ENCODE measurements at places on chromosomes 1 and 21. TPM values are rescaled to one million over a fixed set of nuclear protein-coding genes. Genes with fewer than 3 reads are reported as not detected.

CYP4A11 gene
- total RNA-seq, result not detected

ANKRD45 gene
- not detected for total RNA-seq

STUM gene
- total RNA-seq, result not detected

IGFN1 gene
- not detected for total RNA-seq

NBPF4 gene
- total RNA-seq, result not detected

NTMT2 gene
- not detected for total RNA-seq

DYNLT4 gene
- total RNA-seq, result not detected

ANGPTL3 gene
- total RNA-seq, result not detected

NPR1 gene
- total RNA-seq, result not detected

CENPL gene
- total RNA-seq, result 39.3 TPM

DYRK3 gene
- total RNA-seq, result 10.9 TPM

GRCh38 chr1:156104065-156104810 is 10.3 kb upstream of the LMNA start:
- DNase-seq, result no peak

DNA sequence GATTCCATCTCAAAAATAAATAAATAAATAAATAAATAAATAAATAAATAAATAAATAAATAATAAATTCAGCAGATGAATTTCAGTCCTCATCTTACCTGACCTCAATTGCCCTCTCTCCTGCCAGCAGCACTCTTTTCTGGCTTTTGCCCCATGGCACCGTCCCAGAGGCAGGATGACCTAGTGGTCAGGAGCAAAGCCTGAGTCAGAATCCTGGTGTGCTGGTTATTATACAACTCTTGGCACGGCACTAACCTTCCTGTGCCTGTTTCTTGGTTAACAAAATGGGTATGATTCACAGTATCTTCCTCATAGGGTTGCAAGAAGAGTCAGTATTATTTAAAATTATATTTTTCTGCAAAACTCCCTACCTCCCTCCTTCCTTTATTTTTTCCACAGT is 43.0 kb downstream of the NKAIN1 start:
- DNase-seq, result no peak

- DNase-seq, result no peak
Observed at GRCh38 chr1:225762002-225762441, 15.6 kb upstream of the SRP9 start.

GRCh38 chr1:54276617-54277450 is 76.9 kb downstream of the MRPL37 start:
- DNase-seq, result no peak

DNA sequence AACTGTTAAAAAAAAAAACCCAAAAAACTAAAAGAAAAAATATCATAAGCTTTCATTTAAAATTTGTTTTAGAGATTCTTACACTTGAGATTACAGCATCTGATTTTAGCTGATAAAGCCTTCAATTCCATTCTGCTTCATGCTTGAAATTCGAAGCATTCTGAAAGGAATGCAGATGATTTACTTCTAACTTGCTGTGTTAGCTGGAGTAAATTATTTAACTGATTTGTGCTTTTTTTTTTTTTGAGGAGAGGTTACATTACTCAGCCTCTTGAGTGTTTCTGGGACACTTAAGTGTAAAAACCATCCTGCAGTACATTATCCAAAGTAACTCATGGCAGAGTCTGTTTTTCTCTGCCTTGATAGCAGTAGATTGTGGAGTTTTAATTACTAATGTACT is 4.5 kb upstream of the TRIM67 start:
- no peak for DNase-seq

DNA sequence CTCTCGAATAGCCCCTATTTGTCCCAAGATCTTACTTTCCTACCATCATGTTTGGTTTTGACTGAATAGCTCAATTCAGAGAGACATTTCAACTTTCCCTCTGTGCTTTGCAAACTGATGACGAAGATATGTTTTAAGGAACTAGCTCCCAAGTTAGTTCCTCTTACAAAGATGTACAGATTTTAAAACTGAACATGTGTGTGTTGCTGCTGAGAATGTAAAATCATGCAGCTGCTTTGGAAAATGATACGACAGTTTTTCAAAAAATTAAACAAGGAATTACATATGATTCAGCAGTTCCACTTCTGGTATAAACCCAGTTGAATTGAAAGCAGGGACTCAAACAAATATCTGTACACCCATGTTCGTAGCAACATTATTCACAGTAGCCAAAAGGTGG is 33.6 kb downstream of the KIF26B start:
- DNase-seq, result no peak

- no peak for DNase-seq
Observed at GRCh38 chr1:6317098-6317760, 56.3 kb upstream of the GPR153 start.

DNA sequence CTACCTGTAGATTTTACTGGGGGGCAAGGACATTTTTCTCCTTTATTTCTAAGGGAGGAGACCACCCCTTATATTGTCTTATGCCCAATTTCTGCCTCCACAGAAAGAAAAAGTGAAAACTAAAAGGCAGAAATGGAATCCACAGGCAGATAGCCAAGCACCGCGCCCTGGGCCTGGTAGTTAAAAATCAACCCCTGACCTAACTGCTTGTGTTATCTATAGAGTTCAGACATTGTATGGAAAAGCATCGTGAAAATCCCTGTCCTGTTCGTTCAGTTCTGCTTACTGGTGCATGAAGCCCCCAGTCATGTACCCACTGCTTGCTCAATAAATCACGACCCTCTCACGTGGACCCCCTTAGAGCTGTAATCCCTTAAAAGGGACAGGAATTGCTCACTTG is 33.7 kb upstream of the IL6R start:
- DNase-seq, result no peak

DNA sequence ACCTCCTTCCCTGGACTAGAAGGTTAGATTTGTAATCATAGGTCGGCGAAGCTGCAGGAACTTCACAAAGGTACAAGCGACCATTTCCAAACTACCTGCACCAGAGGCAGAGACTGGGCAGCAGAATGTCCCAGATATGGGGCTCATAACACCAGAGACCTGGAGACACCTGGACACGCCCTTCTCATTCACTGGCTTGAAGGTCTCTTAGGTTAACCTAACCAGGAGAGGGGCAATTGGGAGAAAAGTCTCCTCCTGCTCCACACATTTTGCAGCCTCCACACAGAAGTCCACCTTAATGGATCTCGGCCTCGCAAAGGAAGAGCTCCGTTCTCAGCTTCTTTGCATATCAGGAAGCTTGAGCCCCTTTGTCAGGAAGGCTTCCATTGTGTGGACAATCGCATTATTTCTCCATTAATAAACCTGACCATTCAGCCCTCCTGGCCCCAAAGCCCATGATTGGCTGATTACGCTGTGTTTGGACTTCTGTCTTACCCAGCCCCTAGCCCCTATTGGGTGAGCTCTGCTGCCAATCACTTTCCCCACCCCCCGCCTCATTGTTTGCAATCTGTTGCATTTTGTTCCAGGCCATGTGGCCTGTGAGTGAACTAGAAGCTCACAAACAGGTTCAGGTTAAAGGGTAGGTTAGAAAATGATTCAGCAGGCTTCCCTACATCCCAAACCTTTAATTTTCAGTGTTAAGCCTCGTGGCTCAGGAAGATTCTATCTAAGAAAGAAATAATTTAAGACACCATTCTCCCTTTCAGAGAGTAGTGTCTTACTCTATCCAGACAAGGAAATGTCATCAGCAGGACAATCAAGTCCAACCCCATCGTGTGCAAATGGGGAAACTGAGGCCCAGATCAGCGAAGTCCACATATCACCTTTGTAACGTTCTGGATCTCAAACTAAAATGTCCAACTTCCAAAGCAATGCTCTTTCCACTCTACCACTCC is 2.8 kb downstream of the MYCL start:
- peak; percentile 31 for DNase-seq

DNA sequence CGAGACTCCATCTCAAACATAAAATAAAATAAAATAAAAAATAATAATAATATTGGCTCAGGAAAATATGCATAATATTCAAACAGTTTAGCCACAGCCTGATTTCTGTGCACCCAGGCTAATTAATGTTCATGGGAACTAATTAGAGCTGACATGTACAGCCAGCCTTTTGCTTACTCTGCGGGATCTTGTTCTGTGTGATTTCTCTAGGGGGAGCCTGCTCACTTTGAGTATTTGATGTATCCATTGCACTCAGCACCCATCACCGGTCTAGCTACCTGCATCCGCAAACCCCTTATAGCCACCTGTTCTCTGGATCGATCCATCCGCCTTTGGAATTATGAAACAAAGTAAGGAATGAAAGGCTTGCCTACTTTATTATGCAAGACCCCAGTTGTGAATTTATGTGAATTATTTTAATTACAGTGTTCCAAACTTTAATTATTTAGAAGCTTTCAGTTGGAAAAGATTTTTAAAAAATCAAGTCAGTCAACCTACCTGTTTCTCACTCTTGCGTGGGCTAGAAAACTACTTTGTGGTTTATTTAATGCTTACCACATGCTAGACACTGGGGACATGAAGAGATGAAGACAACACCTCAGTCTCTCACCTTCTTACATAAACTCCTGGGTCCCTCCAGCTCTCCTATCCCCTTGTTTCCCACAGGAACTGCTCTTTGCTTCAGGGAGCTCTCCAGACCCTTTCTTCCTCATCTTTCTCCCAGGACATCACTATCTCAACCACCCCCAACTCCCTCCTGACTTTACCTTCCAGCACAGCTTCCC is 25.4 kb downstream of the CFAP57 start:
- DNase-seq, result no peak

DNA sequence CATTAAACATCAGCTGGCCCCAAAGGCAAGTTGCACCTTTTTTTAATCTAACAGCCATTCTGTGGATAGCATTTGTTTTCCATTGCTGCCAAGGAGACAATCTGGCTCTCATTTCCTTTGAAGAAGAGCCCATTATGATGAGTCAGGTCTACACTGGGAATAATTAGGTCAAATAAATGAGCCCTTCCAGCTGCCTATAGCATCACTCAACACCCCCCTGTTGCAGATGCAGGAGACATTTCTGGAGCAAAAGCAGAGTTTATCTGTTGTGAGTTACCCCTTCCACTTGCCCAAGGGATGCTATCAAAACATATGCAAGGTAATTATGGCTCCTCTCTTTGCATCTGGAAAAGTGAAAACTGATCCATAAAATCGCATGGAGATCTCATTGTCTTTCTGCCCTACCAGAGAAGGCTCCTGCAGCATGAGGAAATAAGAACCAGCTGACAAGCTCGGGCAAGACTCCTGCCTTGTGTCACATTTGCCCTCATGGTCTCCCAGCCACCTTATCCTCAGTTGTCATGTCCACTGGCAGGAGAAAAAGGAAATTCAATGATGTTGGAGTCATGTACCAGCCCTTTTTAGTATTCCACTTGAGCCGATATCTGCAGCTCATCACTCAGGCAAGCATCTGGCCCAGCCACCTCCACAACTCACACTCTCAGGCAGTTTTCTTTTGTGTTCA is 135.9 kb downstream of the SLC30A10 start:
- DNase-seq, result no peak

DNA sequence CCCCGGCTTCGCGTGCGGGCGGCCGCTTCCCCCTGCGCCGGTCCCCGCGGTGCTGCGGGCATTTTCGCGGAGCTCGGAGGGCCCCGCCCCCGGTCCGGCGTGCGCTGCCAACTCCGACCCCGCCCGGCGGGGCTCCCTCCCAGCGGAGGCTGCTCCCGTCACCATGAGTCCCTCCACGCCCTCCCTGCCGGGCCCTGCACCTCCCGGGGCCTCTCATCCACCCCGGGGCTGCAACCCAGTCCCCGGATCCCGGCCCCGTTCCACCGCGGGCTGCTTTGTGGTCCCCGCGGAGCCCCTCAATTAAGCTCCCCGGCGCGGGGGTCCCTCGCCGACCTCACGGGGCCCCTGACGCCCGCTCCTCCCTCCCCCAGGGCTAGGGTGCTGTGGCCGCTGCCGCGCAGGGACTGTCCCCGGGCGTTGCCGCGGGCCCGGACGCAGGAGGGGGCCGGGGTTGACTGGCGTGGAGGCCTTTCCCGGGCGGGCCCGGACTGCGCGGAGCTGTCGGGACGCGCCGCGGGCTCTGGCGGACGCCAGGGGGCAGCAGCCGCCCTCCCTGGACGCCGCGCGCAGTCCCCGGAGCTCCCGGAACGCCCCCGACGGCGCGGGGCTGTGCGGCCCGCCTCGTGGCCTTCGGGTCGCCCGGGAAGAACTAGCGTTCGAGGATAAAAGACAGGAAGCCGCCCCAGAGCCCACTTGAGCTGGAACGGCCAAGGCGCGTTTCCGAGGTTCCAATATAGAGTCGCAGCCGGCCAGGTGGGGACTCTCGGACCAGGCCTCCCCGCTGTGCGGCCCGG is 159.2 kb downstream of the RUNX1 start:
- DNase-seq, result peak; percentile 78

DNA sequence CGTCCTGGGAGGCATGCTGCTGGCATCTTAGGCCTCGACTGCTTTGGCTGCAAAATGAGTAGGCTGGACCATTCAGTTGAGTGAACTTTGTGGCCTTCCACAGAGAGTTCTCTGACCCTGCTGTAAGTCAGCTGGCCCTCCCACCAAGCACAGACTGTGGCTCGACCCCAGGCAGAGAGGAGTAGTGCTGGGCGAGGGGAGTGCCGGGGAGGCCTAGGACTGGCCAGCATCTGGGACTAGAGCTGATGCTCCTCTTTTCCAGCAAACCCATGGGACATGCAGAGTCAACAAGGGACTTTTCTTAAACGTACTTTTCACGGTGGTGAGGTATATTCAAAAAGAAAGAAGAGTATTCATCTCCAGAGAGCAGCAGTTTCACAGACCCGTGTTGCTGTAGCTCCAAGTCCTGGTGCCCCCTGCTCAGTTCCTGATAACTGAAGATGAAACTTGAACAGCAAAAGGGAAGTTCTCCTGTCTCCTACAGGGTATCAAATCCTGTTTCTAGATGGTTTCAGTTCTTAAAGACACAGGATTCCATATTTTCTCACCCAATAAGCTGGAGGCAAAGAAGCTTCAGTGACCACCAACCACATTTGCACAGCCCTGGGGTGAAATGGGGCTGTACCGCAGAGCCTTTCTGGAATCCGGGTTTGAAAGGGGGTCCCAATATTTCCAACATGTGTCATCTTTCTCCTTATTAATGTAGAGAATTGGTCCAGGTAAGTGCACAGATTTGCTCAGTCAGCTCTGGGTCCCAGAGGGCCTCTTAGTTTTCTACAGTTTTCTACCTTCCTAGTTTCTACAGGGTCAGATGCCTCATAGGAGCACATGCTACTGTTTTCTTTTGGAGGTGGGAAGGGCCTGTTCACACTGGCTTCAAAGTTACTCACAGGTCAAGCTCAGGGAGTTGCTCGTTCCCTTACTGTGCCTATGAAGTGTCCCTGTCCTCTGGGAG is 20.9 kb downstream of the BATF3 start:
- peak; percentile 23 for DNase-seq

DNA sequence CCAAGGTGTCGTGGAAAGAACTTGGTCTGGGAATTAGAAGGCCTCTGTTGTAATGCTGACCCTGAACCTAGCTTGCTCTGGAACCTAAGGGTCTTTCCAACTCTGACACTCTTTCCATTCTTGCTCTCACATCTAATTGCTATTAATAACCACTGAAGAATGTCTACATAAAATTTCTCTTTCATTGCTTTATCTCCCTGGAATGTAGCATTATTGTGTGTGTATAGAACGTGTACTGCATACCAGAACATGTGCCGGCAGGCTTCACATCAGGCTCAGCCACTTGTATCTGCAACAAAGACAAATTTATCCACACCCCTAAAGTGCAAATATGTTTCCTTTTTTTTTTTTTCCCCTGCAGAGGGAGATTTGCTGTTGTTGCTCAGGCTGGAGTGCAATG is 13.9 kb upstream of the LAX1 start:
- no peak for DNase-seq

- DNase-seq, result no peak
Observed at GRCh38 chr21:32411350-32412161, 950 bp upstream of the EVA1C start.

GRCh38 chr1:207079706-207080241 is 8.9 kb upstream of the C4BPB start:
- no peak for DNase-seq

GRCh38 chr1:21077085-21077484 is 99.6 kb downstream of the EIF4G3 start:
- no peak for DNase-seq

- no peak for DNase-seq
Observed at GRCh38 chr1:170768929-170769328, 105.0 kb downstream of the PRRX1 start.

All from OCI-LY7 (cell line).